Esophagus squamous epithelium (tissue), 5 donors: ENCODE measurements at places on chromosomes 16 and 17. TPM values are rescaled to one million over a fixed set of nuclear protein-coding genes. Genes with fewer than 3 reads are reported as not detected.

GRCh38 chr16:79347277-79347676 lies 253.3 kb downstream of the MAF start:
- DNase-seq: no peak

DNA sequence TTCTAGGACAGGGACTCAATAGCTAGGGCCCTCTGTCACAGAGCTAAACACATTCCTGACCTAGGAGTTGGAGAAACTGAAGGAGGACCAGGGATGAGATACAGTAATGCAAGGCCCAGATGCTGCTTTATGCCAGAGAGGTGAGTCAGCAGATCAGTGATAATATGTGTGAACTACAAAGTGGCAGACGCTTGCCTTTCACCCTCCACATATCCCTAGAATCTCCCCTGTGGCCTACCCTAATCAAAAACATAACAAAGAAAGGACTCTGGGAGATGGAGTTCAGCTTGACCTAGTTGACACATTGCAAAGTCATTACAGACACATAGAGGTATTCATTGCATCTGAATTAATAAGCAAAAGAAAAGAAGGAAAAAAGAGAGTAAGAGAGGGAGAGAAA lies 417.6 kb upstream of the DYNLRB2 start:
- no peak for DNase-seq

GRCh38 chr16:50152351-50152806 lies 727 bp upstream of the TENT4B start:
- no peak for DNase-seq

DNA sequence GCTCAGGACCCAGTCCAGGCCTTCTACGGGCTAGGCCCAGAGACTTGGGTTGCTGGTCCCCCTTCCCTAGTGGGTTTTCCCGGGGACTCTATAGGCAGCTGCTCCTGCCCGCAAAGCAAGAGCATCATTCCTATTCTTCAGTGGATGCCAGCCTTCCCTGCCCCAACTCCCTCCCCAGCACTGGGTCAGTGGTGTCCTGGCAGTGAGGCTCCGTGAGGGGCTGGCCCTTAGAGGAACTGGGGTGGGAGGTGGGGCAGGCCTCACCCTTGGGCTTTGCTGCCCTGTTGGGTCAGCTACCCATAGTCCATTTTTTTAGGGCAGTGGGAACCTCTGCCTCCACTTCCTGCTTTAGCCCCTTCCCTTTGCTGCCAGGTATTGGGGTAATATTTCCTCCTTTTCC lies 7.9 kb upstream of the PLEKHG4 start:
- DNase-seq: no peak

DNA sequence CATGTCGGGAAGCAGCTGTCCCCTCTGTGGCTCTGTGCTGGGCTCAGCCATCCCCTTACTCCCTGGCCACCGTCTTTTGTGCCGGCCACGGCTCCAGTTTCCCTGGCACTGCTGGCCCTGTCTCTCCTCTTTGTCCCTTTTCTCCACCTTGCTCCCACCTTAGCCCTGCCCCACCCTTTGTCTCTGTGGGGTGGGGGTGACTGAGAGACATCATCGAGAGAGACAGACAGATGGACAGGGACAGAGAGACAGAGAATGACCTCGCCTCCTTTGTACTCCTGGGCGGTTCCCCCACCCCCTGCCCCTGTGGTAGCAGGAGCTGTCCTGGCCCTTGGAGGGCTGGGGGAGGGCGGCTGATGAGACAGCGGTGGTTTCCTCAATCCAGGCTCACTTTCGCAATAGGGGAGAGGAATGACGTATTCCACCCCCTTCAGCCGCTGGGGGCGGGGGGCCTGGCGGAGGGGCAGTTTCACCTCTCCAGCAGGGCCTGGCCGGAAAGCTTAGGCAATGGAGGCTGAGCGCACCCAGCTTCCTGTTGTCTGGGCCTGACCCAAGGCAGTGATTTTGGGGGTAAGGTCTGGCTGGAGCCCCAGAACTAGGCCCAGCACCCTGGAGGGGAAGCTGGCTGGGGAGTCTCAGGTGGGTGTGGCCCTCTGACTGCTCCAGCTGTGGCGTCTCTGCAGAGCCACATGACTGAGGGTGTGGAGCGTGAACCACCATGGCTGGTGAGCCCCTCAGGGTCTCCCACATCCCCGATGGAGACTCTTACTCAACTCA lies 7.3 kb downstream of the FMNL1 start:
- DNase-seq: no peak

The LHX1 gene
- total RNA-seq: not detected

The ODAD4 gene
- not detected for total RNA-seq
